ENCODE measurements at places on chromosomes 6 and 20.

GRCh38 chr6:104699593-104700329, 160.0 kb downstream of the HACE1 start:
- no peak for DNase-seq

- no peak for DNase-seq
These were observed 160.2 kb upstream of the SGK1 start for GRCh38 chr6:134477991-134478635.

DNA sequence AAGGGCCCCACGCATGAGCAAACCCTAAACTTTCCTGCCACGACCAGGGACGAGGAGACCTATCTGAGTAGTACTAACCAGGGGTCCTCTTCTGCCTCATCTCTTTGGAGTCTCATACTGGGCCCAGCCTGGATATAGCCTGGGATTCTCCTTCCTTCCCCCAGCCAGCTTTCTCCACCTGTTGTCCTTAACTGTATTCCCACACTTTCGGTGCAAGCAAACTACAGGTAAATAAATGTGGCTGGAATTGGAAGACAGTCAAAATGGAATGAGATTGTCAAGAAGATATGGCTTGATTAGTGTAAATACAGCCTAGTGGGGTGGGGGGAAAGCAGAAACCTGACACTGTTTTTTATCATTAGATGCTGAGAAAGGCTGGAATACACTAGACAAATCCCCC, 23.5 kb upstream of the LY86 start:
- DNase-seq = no peak

DNA sequence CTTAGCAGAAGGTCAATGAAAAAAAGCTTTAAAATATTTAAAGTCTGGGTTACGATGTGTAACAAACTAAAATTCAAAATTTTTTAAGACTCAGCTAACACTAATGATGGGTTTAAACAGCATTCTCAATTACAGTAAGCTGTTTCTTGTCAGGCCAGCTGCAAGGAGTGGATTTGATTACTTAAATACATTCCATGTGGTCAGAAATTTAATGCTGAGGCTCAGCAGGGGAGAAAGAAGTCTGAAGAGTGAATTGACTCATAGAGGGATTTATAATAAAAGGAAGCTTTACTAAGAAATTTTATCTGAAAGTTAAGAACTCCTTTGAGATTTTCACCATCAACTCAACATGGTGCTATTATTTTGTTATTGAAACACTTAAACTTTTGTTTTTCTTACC, 398.6 kb downstream of the KHDRBS2 start:
- DNase-seq = no peak
